ENCODE measurements at places on chromosomes 2 and 18. TPM values are rescaled to one million over a fixed set of nuclear protein-coding genes. Genes with fewer than 3 reads are reported as not detected.

GRCh38 chr18:28178720-28179119 is 1.8 kb upstream of the CDH2 start:
- no peak for DNase-seq

DNA sequence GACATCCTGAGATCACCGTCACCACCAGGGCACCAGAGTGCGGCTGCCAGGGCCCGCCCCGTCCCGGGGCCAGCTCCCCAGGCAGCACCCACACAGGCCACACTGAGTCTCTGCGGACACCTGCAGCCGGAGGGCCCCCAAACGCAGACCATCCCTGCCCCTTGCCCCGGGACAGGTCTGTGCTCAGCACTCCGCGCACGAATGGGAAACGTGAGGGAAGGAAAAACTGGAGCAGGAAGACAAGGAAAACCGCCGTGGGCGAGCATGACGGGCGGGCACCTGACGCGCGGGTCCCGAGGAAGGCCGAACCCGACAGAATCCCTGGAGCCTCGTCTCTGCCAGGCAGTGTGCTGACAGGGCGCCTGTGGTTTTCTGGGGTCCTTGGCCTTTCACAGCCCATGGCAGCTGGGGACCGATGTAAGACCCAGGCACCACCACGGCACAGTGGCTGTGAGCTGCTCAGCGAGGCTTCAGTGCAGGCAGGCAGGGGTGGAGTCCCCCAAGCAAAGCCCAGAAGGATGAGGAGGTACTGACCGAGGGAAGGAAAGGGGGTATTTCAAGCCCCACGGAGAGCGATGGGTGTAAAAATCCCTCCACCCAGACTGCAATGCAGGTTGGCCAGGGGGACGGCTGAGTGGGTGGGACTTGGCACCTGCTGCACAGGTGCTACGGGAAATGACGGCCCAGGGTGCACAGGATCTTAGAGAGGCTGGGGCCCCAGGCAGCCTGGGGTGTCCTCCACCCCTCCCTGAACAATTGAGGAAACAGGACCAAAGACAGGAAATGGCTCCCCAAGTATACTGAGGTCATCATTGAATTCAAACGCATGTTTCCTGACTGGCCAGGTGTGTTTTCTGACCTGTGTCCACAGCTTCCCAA is 59.0 kb downstream of the PXDN start:
- DNase-seq: no peak

DNA sequence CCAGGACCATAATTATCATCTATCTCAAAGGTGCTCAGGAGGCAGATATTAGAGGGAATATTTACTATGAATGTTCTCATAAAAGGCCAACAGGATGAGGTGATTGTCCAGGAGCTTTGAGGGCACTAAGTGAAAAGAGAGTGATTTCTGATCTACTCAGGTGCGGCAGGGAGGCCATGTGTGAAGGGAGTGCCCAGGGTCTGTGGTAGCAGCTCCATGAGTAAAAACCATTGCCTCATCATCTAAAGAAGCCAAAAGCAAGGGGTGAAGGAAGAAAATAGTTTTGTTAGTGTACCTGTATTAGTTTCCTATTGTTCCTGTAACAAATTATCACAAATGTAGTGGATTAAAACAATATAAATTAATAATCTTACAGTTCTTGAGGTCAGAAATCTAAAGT is 22.5 kb downstream of the RND3 start:
- DNase-seq: no peak

DNA sequence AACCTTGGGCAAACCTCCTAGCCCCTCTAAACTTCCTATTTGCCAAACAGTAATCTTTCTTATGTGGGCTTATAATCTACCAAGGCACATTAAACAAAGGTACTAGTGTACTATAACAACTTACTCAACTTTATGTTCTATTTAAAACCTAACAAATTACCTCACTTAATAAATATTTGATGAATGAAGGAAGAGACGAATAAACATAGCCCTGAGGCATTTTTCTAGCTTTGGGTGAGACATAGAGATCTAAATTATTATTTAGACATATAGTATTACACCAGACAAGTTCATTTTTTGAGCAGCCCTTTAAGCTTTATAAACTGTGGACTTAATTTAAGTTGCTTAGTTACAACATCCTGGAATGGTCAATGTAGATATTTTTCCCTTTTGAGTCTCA is 104.6 kb downstream of the UNC80 start:
- DNase-seq: no peak

GRCh38 chr2:147989102-147989501 is 31.4 kb downstream of the ORC4 start:
- no peak for DNase-seq

GRCh38 chr2:75800456-75800855 is 89.7 kb upstream of the GCFC2 start:
- no peak for DNase-seq

RAPGEF4 gene
- not detected for total RNA-seq

NEMP2 gene
- total RNA-seq: 3.3 TPM

CYP26B1 gene
- 0.13 TPM for total RNA-seq

DNA sequence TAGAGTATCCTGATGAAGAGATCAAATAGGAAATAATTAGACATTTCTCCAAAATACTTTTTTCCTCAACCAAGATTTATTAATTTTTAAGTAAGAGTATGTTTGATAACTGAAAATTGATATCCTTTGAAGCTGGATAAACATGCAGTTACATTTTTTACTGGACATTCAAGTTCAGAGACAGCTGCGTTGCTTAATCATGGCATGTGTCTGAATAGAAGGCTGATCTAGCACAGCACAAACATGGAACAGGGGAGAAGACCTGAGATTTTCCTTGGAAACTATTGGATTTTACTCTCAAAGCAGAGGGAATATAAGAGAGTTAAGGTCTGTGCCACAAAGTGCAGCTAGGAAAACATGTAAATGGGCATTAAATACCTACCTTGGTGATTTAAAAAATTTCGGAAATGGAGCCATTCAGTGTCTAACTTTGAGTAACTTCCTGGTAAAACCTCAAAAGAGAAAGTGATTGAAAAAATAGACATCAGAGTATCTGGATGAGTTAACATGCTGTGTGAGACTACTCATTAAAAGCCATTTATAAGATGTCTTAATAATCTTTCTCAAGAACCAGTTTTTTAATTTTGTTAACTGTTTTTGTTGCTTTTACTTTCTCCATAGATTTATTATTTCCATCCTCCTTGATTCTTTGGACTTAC is 31.8 kb downstream of the CRIM1 start:
- DNase-seq: no peak

NEB gene
- total RNA-seq: 2.2 TPM
